Naive thymus-derived CD8-positive, alpha-beta T cell (primary cell): ENCODE measurements at places on chromosomes 11 and 22.

DNA sequence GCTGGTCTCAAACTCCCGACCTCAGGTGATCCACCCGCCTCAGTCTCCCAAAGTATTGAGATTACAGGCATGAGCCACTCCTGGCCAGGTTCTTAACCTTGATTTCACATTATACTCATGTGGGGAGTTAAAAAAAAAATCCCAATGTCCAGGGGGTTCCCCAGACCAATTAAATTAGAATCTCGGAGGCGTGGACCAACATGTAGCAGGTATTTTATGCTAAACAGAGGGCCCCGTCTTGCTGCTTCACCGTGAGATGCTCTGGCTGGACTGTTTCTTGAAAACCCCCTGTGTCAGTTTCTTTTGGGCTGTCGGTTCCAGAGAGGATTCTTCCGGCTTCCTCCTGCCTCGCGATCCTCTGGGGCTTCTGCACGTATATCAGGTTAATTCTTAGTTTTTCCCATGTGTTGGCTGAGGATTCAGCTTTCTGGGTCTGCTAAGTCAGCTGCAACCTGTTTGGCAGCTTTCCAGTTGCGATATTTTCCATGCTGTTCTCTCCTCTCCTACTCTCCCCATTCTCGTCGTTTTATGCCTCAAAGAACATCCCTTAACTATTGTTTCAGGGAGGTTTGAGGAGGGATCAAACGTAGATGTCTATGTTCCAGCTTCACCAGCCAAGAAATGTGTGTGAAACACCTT, 50.6 kb upstream of the ACCSL start:
- DNase-seq = no peak

- DNase-seq = no peak
Observed at GRCh38 chr22:20634560-20635226, 127.3 kb downstream of the MED15 start.

- no peak for DNase-seq
Observed at GRCh38 chr11:64865286-64866172, 12.9 kb downstream of the EHD1 start.

GRCh38 chr11:24056051-24056450, 440.8 kb upstream of the LUZP2 start:
- DNase-seq = no peak

DNA sequence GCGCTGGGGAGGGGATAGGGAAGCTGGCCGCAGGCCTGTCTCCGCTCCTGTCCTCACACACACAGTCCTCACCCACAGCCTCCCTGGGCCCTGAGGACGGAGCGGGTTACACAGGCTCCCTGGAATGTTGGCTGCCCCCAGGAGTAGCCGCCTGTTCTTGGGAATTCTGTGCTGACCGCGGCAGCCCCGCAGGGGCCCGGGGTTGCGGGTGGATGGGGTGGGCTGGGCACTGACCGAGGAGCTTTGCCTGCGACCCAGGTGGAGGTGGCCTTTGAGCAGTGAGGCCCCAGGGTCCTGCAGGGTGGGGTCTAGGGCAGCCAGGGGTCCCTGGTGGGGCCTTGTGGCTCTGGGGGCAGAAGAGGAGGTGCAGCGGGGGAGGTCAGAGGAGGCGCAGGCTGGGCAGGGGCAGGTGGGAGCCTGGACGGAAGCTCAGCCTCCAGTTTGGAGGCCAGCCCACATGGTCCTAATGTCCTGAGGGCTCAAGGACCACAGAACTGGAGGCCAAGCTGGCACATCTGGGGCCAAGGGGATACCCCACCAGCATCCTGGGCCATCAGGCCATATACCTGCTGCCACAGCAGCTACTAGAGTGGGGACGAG, 6.6 kb upstream of the MRGPRG start:
- no peak for DNase-seq

DNA sequence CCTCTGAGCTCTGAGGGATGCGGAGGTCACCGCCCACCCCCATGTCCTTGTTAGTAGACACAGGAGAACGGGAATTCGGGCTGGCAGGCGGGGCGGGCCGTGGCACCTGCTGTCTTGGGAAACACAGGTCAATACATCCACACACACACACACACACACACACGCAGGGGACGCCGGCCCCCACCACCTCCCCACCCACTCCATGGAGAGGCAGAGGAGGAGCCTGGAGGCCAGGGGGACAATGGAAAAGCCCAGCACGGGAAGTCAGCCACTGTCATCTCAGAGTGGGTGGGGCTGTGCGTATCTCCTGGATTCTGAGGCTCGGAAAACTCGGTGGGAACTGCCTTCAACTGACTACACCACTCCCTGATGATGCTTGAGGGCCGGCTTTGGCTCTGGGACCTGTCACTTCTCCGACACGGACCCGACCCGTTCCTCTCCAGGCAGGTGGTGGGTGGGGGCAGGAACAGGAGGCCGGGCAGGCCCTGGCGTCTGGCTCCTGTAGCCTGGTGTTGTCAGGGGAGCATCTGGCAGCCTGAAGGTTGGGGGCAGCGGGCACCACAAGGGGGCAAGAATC, 18.5 kb upstream of the TMEM184B start:
- DNase-seq = no peak

DNA sequence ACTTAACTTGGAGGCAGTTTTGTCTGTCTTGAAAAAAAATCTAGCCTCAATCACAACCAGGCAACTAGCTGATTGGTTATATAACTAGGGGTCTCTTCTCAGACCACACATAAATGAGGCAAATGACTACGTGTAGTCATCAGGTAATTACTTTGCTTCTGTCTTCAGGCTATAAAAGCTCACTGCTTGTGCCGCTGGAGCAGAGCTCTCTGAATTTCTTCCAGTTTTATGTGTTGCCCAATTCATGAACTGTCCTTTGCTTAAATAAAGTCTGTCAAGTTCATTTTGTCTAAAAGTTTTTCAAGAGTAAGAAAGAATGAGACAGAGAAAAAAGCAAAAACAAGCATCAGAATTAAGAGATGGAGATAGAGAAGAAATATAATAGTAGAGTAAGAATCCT, 93.4 kb downstream of the MUC15 start:
- no peak for DNase-seq

DNA sequence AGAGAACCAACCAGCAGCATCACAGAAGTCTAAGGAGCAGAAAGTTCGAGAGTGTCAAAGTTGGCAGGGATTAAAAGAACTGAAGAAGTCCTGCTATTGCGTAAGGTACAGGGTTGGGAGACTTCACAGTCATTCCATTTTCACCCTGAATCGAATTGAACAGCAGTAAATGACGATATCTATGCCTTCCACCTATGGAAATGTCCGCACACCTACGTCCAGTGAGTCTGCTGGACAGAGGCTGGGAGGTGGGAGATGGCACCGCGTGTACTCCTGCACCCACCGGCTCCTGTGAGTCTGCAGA, 116.7 kb downstream of the MICAL3 start:
- DNase-seq = no peak

DNA sequence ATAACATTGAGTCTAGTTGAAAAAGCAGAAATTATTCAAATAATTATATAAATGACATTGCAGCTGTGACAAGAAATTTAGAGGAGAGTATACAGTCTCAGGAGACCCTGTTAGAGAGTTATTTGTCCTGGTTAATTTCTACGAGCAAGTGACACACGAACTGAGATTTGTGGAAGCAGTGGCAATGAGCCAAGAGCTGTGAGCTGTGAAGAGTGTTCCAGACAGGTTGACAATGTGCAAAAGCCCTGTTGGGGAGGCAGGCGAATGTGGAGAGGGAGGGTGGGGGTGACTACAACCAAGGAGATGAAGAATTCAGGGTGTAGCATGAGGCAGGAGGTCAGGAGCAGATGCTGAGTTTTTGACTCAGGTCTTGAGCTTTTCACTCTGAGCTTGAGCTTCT, 620.2 kb upstream of the TENM4 start:
- no peak for DNase-seq

GRCh38 chr11:116984589-116984988, 113.6 kb downstream of the SIK3 start:
- no peak for DNase-seq

- no peak for DNase-seq
Observed at GRCh38 chr11:24524156-24524555, 27.3 kb downstream of the LUZP2 start.

DNA sequence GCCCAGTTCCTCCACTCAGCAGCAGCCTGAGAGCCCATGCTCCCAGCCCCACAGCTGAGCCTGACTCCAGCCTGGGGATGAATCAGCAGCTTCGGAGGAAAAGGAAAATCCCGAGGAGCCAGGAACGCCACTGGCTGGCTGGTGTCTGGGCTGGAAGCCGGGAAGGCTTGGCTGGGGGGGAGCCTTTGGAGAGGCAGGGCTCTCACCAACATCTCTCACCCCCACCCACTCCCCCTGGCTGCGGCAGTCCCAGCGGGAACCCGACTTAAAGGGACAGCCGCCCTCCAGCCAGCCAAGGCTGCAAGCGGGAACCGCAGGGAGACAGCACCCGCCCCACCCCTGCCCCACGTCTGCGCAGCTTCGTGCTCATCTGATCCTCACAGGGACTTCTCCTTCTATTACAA, 28.4 kb downstream of the KIAA0930 start:
- no peak for DNase-seq

- DNase-seq = no peak
Observed at GRCh38 chr11:2661173-2662023, 38.4 kb downstream of the KCNQ1OT1 start.

- DNase-seq = no peak
Observed at GRCh38 chr11:27201454-27202302, 161.1 kb downstream of the BBOX1 start.

- no peak for DNase-seq
Observed at GRCh38 chr11:110130642-110131238, 37.5 kb downstream of the ZC3H12C start.

DNA sequence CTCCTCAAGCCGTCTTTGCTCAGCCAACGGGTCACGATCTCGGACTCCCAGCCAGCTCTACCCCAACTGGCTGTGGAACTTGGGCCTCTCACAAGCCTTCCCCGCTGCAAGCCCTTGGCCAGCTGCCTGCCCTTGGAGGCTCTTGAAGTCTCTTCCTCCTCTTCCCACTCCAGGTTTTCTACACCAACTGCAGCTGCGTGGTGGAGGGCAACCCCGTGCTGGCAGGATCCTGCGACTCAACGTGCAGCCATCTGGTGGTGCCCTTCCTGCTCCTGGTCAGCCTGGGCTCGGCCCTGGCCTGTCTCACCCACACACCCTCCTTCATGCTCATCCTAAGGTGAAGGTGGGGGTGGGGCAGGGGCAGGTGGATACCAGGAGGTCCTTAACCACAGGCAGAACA, 40.5 kb upstream of the TPBGL start:
- DNase-seq = no peak

GRCh38 chr11:28566339-28567089, 458.3 kb downstream of the METTL15 start:
- no peak for DNase-seq

DNA sequence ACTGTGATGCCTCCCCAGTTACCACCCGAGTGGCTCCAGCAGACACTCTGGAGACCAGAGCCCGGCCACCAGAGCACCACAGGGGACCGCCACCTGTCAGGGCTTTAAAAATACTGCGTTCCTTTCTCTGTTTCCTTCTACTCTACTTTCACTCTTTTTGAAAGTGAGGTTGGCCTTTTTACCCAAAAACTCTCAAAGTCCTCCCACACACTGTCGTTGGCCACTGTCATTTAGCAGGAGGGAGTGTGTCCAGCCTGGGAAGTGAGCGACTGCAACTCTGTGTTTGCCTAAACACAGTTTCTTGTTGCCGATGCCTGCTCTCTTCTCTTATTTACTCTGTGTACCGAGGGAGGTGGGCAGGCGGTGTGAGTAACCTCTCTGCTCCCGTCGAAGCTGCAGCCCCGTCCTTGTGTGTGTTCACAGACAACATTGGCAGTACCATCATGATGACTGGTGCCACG, 90.8 kb upstream of the CLDN5 start:
- DNase-seq = no peak

DNA sequence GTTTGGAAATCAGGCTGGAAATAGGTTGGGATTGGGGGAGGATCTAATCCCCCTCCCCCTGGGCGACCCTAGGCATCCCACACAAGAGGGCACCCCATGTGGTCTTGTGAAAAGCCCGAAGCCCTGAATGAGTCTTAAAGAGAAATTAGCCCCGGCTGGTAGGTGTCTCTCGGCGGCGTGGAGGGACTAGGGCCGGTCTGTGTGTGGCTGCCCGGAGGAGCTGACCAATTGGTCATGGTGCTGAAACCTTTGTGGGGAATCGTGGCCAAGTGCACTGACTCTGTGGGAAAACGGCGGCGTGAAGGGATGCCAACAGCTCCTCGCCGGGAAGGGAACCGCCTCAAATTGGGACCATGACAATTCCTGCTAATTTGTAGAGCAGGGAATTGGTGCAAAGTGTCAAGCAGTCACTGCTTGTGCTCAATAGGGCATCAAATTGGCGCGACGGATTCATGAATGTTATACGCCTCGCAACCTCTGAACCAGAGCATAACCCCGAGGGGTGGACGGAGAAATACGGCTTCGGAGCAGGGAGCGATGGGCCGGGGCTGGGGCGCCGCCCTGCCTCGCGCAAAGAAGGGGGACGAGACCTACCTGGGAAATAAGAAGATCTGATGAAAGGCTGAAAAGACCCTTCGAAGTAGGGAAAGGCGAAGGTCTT, 1.5 kb downstream of the DBX1 start:
- DNase-seq = no peak

- DNase-seq = no peak
Observed at GRCh38 chr11:2399488-2400068, 972 bp upstream of the TSSC4 start.

GRCh38 chr22:23691748-23692423, 1.1 kb downstream of the RGL4 start:
- no peak for DNase-seq

DNA sequence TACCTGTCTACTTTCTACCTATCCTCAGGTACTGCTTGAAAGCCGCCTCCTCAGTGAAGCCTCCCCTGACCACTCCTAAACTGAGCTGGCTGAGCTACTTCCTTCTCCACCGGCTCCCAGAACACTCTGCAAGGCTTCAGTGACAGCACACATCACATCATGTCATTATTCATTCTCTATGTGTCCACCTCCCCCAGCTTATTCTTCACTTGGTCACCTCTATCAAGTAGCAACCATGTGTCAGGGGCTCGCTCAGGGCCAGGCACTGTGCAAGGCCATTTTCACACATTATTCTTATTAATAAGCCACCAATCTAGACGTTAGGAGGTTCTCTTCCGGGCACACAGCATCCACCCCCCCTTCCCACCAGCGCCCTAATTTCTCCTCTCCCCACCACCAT, 3.7 kb upstream of the ELFN2 start:
- no peak for DNase-seq

DNA sequence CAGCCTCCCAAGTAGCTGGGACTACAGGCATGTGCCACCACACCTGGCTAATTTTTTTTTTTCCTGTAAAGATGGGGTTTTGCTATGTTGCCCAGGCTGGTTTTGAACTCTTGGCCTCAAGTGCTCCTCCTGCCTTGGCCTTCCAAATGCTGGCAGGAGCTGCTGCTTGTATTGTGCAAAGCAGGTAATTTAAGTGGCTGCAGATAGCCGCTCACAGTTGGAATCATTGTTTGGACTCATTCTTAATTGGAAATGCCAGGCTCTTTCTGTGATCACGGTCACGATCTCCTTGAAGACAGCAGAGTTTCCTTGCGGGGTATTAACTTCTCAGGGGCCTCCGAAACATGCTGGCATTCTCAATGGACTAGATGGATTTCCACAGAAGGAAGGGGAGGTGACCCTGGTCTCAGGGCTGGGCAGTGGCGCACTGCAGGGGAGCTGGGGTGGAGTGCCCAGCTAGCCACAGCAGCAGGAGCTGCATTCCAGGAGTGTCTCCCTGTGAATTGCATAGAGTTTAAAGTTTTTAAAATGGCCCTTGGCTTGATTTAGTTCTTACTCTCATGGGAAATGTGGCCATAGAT, 136.1 kb downstream of the MORC2 start:
- DNase-seq = no peak
